ENCODE measurements at places on chromosomes 2 and 18.

DNA sequence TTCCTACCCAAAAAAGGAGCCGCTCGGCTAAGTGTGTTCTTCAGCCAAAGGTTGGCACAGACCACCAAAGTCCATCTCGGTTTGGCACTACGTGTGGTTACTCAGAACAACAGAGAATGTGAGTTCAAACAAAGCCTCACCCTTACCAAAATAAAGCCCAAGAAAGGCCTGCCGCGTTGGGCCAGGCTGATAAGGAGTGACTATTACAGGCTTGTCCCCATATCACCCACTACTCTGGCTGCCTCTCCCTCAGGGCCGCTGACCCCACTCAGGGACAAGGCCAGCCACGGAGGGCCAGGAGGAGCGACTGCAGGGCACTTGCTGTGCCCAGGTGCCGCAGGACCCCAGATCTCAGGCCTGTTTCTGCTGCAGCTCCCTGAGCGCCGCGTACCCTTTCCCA is 13.8 kb downstream of the HS1BP3 start:
- DNase-seq = no peak

GRCh38 chr2:168457190-168457895 is 1.3 kb downstream of the CERS6 start:
- DNase-seq = no peak

DNA sequence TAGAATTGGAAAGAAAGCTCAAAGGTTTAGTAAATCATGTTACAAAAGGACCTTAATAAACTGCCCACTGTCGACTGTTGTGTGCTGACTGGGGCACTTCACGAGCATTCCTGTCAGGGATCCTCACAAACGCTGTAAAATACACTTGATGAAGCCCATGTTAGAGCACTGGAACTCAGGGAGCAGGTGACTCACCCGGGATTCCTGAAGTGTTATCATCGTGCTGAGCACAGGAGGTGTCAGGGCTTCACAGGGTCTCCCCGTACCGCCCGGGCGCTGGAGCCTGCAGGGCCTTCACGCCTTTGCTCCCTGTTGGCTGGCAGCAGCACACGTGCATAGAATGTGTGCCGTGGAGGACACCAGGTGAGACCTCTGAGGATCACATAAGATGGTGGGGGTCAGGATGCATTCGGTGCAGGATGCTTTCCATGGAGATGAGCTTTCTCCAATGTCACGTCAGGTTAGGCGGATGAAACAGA is 187.3 kb downstream of the SNTG2 start:
- no peak for DNase-seq

- no peak for DNase-seq
Observed at GRCh38 chr18:10525371-10525691, 496 bp upstream of the NAPG start.

Data from activated gamma-delta T cell (primary cell).